ENCODE measurements at places on chromosomes 16 and 17.

DNA sequence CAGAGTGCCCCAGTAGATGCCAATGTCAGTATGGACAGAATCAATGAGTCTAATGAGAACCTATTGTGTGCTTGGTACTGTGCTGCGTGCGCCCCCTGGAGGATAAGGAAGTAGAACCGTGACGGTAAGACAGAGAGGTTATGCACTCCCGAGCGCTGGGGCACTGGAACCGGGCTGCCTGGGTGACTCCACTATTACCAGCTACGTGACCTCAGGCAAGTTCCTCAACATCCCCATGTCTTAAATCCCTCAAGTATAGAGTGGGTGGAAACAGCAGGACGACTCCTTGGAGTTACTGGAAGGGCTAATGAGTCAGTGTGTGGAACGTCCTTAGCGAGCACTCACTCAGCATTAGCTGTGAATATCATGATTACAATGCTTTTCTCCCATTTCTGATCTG is 16.2 kb downstream of the CHST4 start:
- DNase-seq: no peak

- DNase-seq: no peak
These were observed 47.3 kb downstream of the RTN4RL1 start for GRCh38 chr17:1977583-1978395.

- no peak for DNase-seq
These were observed 3.1 kb downstream of the HAGHL start for GRCh38 chr16:729768-730665.

DNA sequence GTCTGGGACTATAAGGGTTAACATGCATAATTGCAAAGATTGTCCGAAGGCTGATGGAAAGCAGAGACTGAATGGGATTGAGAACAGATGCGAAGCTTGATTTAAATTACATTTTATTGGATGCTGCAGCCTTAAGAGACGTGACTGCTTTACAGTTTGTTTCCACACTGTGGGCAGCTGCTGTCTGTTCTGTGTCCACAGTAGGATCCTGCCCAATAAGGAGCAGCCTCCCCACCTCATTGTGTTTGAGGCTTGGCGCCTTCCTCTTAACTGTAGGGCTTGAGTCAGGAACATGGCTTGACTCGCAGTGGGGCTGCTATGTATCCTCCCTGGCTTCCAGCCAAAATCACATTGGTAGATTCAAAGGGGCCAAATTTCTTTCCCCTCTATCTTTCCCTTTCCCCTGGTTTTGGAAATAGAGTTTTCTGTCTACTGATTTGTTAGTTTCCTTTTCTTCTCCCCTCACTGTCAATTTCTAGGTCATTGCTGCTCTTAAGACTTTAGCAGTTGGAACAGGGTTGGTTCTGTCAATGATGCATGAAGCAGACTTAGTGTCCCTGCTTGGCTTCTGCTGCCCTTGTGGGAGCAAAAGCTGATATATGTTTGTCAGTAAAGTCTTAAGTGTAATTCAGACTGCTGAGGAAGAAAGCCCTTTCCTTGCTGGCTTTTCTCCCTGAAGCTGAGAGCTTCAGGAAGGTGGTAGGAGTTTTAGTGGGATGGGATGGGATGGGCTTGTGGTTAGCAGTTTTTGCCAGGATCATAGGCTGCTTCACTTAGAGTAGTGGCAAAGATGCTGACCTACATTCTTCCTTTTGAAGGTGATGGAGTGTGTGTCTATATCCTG is 5.0 kb upstream of the RARA start:
- no peak for DNase-seq

GRCh38 chr16:9042964-9043680 is 48.3 kb upstream of the HAPSTR1 start:
- no peak for DNase-seq

- no peak for DNase-seq
These were observed 355.2 kb downstream of the HAPSTR1 start for GRCh38 chr16:9446471-9447194.

DNA sequence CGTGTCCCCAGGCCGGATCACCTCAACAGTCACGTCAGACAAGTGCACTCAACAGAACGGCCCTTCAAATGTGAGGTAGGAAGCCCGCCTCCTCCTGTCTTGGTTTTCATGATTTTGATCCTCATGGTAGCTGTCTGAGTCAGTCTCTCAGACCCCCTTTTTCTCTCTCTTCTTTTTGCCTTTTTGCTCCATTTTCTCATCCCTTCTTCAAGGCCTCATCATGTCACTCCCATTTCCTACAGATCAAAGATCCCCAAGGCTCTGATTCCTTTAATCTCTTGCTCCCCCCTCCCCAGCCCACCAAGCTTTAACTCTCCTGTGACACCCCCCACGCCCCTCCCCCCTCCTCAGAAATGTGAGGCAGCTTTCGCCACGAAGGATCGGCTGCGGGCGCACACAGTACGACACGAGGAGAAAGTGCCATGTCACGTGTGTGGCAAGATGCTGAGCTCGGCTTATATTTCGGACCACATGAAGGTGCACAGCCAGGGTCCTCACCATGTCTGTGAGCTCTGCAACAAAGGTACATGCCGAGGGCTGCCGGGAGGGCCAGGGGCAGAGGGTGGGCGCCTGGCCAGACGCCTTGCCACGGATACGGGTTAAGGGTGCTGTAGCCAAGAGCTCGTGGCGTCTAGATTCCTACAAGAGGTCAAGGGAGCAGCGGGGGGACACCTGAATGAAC is 2.0 kb downstream of the MAZ start:
- no peak for DNase-seq

- DNase-seq: no peak
These were observed 19.1 kb upstream of the SP6 start for GRCh38 chr17:47870056-47870455.

DNA sequence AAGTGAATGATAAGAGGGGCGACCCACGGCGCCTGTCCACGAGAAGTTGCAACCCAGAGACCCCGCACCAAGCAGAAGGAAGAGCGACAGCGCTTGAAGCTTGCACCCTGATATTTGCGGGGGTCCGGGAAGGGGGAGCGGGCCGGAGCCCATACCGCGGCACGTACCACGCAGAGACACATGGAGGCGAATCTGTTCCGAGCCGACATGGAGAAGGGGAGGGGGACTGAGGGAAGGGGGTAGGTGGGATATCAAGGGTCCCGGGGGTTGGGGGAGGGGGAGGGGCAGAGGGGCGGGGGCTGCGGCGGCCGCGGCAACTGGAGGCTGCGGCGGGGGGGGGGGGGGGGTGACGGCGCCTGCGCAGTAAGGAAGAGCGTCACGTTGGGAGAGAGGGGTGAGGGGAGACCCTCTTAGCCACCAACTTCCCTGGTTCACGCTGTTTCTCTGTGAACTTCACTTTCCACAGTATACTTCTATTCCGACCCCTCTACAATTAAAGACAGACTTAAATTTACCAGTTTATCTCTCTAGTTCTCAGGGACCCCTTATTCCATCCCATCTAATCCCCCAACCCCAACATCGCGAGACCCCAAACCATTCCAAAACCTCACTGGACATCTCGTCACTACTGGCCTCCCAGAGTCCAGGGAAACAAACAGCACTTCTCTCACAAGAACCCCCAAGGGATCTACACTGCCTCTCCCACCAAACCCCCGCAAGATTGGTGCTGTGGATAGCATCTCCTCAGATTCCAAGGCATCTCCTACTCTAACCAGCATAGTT is 8.0 kb downstream of the DLG4 start:
- no peak for DNase-seq

DNA sequence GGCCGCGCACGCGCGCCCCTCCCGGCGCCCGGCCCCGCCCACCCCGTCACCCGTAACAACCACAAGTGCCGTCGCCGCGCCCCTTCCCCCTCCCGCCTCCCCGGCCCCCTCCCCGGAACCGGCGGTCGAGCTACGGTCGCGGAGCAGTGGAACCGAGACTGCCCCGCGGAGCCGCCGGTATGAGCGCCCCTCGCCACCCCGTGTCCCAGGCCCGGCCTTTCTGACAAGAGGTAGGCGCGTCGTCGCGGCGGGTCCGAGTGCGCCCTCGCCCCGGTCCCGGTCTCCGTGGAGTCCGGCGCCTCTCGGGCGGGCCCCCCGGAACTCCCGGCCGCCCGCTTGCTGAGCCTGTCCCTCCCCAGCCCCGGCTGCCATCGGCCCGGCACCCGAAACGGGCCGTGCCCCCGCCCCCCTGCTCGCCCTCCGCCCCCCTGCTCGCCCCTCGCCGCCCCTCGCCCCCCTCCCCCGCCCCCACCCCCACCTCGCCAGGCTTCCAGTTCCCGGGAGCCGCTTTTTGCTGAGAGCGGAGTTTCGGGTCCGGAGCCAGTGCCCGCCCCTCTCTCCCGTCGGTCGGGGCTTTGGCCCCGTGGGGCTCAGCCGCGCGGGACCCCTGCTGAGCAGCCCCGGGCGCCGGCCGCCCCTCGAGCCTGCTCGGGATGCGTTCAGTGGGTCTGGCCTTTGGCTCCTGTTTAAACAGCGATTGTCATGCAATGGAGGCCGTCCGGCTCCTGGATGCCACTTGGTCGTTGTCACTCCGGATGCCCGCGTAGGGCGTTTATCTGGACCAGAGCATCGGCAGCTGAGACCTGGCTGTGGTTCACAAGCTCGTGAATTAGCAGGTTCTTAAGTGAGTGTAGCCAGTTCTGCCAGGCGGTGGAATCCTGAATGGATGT is at the start of gene SEC14L1:
Gene SEC14L1, plus strand, starts transcription at position 92 of the 890 bp plus-strand sequence. CDS start 2,628 bp downstream, outside the sequence.
- DNase-seq: no peak

- no peak for DNase-seq
These were observed 132.2 kb upstream of the HS3ST2 start for GRCh38 chr16:22681554-22682291.

DNA sequence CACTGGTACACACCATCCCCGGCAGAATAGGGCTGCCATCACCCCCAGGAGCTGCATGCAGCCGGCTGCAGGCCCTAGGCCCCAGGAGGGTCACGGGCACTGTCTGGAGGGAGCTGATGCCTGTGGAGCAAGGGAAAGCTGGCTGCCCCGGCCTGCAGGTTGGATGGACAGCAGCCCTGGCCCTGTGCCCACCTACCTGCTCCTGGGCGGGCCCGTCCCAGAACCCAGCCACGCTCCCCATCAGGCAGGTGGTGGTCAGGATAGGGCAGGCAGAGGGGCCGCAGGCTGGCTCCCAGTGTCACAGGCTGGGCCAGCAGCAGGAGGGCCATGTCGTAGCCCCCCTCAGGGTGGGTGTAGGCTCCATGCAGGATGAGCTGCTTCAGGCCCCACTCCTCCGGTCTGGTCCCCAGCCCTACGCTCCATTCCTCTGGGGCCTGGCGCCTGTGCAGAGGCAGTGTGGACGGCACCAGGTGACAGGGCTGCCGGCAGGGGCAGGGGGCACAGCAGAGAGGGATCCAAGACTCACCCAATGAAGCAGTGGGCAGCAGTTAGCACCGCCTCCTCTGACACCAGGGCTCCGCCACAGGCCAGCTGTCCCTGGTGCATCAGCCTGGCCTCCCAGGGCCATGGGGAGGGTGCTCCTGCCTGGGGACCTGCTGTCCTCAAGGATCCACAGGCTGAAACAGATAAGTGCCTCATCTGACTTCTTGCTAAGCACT is 4.0 kb downstream of the PRSS53 start:
- no peak for DNase-seq

DNA sequence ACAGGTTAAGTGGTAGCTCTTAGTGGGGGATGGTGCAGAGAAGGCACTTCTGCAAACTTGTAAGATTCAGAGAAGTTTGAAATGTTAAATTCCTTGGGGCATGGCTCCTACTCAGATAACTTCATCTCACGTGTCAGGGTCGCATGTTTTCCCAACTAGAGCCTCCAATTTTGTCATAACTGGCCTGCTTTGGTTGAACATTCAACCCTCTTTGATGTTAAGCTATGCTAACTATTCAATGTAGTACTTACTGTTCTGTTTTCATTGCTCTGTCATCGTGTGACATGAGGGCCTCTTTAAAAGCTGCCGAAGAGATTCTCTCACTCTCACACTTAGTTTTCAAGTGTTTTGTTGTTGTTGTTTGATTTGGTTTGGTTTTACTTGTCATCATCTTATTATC is 280.8 kb downstream of the CDH11 start:
- no peak for DNase-seq

GRCh38 chr17:15307710-15308111 is 33.7 kb downstream of the TEKT3 start:
- DNase-seq: no peak

GRCh38 chr16:72905581-72905980 is 142.3 kb downstream of the ZFHX3 start:
- no peak for DNase-seq

- DNase-seq: no peak
These were observed 15.3 kb downstream of the DLG4 start for GRCh38 chr17:7204336-7204735.

DNA sequence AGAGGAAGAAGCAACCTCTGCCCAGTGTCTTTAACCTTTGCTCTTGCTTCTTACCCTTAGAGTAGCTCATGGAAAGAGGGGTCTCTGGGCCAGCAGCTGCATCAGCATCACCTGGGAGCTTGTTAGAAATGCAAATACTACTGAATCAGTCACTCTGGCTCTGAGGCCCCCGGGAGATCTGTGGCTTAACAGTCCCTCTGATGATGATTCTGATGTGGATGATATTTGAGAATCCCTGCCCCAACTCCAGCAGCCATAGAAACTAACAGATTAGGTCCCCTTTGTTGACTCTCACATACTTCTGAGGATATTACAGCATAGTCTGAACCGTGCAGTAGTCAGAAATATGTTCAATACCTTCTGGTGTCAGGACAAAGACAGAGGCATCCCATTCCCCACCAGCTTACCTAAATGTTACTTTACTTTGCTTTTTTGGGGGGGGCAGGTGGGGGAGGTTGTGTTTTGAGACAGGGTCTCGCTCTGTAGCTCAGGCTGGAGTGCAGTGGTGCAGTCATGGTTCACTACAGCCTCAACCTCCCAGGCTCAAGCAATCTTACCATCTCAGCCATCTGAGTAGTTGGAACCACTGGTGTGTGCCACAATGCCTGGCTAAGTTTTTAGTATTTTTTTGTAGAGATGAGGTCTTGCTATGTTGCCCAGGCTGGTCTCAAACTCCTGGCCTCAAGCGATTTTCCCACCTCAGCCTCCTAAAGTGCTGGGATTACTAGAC is 220.1 kb downstream of the CCDC182 start:
- DNase-seq: no peak

- no peak for DNase-seq
These were observed 6.9 kb downstream of the SLC26A11 start for GRCh38 chr17:80227156-80227555.

- no peak for DNase-seq
These were observed 347.2 kb downstream of the SLC39A11 start for GRCh38 chr17:72745241-72745640.
